ENCODE measurements at places on chromosomes 5 and 9.
A peak's percentile ranks its signal among the peaks of the same experiment; 100 is the strongest.

DNA sequence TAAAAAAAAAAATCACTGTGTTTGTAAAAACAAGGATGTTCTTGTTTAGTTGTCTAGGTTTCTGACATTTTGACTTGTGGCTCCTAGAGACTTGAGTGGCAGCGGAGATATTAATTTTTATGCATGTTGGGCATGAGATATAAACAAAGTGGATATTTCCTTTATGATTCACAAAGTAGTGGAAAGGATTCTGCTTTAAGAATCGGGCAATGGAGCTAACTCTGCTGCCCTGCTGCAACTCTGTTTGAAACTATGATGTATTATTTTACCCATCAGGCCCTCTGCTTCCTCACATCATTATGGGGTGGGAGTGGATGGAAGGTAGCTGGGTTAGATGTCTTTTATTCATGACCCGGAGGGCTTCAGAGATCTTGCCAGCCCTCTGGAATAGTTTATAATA lies 94.1 kb upstream of the CD180 start:
- no peak for DNase-seq

DNA sequence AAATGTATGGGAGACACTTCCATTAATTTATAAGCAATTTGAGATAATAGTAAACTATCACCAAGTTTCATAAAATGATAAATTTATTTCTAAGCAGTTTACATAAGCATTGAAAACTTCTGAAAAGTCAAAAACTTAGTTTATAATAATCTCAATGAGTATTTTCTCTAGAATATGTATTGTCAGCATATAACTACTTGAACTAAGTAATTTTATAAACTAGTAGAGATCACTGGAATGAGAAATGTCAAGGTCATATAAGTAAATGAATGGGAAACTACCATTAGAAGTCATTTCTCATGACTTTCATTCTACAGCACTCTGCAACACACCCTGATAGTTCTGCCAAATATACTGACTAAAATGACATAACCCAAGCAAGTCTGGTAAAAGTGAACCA lies 3.4 kb downstream of the TBCA start:
- DNase-seq, result no peak

DNA sequence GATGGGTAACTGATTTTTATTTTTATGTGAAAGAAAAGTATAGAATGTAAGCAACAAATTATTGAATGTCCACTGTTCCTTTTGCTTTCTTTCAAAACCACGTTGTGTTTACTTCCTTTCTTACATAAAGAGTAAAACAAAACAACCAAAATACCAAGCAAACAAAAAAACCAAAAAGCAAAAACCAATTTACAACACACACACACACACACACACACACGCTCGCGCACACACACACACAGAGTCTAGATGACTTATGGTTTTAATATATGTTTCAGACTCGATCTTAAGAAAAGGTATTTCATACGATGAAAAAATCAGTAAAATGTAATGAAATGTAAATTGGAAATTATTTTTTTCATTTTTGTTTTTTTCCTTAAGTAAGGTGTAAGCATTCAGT lies 80.3 kb downstream of the ADGRV1 start:
- no peak for DNase-seq

- DNase-seq, result no peak
These were observed 657.7 kb upstream of the RORB start for GRCh38 chr9:73839471-73839870.

- DNase-seq, result no peak
These were observed 248.9 kb downstream of the ADAMTSL1 start for GRCh38 chr9:18722882-18723281.

DNA sequence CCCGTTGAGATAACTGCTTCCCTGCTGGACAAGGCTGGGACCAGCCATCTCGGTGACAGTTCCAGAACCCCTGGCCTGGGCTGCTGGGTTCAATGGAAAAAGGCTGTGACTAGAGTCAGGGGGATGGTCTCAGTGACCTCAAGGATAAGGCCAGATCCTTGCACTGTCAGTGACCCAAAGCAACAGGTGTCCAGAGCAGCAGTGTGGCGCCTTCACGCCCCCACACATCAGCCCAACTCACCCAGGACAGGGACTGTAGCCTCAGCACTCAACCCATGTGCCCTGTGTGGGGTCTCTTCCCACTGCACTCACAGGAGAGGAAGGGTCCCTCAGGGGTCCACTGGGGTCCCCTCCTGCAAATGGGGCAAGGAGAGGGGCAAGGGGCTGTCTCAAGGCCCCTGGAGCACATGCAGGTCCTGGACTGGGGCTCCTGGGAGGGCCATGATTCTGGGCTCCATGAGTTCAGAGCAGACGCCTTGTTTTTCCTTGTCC lies 698 bp upstream of the LCN2 start:
- no peak for DNase-seq

DNA sequence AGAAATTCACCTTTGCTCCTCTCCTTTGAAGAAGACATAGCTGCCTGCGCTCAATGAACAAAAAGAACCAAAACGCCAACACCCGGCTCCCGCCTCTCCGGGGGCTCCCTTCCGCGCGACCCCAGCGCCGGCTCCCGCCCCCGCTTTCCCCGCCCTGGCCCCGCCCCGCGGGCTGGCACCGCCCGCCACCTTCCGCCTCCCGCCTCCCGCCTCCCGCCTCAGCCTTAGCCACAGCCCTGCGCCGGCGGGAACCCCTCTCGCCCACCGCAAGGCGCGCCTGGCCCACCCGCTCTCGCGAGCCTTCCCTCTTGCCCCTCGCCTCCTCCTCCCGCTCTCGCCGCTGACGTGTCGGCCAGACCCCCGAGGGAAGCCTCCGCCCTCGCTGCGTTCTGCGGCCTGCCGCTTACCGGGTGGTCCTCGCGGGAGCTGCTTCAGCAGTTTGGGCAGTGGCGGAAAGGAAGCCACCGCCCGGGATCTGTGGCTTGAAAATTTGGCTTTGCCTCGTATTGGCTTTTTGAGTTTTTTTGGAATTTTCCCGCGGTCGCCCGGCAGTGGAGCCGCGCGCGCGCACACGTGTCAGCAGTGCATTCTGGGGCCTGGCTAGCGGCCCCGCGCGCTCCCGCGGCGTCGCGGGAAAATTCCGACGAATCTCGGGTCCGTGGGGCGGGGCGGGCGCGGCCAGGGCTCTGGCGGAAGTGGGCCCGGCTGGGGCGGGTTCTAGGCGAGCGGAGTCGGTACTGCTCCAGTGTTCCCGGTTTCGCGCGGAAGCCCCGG lies at the start of gene FANCC:
Gene FANCC (minus strand): TSS at position 591 of the 774 bp plus-strand sequence. CDS start 68,418 bp downstream, outside the sequence.
- DNase-seq, result peak; percentile 76

GRCh38 chr9:86469476-86470250 lies 115.5 kb upstream of the TUT7 start:
- no peak for DNase-seq

GRCh38 chr5:95048628-95049027 lies 236.3 kb downstream of the MCTP1 start:
- DNase-seq, result no peak

- DNase-seq, result no peak
These were observed 83.1 kb downstream of the COL27A1 start for GRCh38 chr9:114238472-114238871.

- no peak for DNase-seq
These were observed 20.5 kb upstream of the RPS23 start for GRCh38 chr5:82298668-82299067.

- DNase-seq, result no peak
These were observed 160.2 kb downstream of the ARHGEF28 start for GRCh38 chr5:73786043-73786831.

DNA sequence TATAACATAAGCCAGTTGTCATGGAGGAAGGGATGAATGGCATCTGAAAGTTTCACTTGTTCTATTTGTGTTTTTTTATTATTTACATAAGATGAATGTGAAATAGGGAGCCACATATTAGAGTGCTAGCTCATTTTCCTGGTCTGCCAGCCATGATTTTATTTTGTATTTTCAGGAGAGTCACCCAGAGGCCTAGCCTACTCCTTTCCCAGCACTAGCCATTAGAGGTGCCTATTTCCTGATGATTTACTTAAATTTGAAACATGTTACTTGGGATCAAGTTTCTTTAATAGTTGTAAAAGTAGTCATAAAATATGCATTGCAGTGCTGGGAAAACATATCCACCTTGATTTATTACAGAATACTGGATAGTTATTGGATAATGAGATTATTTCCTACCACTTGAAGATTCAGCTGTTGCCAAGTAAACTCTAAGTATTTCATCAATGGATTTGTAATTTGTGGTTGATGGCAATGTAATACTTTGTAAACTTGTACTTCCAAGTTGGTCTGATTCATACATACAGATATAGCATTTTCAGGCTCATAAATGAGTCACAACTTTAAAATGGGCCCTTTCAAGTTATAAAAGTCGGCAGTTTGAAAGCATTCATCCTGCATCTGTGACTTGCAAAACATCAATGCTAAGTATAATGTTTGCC lies 50.8 kb downstream of the KCNN2 start:
- DNase-seq, result no peak

- no peak for DNase-seq
These were observed 64.8 kb downstream of the NUDT12 start for GRCh38 chr5:103497781-103498180.

- DNase-seq, result no peak
These were observed 69.5 kb upstream of the TAS2R1 start for GRCh38 chr5:9699681-9700080.

DNA sequence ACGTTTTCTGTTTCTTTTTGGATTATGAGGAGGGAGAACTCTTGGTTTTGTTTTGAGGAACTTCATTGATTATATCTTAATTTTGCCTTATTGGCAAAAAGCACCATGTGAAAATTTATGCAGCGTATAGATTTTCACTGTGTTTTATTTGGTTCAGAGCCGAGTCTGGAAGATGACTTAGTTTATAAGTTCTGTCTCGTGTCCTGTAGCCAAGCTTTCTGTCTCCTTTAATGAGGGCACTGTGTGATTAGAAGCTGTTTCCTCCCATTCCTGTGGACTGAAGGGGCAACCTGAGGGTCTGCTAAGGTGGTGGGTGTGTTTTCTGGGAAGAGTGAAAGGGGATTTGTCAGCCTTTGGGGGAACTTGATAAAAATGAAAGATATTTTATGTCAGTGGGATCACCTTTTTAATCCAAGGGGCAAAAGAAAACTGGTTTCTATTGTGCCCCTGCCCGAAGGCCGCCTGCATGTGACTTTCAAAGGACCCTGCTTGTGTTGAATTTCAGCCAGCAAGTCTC lies 262.1 kb downstream of the FANCC start:
- DNase-seq, result no peak

DNA sequence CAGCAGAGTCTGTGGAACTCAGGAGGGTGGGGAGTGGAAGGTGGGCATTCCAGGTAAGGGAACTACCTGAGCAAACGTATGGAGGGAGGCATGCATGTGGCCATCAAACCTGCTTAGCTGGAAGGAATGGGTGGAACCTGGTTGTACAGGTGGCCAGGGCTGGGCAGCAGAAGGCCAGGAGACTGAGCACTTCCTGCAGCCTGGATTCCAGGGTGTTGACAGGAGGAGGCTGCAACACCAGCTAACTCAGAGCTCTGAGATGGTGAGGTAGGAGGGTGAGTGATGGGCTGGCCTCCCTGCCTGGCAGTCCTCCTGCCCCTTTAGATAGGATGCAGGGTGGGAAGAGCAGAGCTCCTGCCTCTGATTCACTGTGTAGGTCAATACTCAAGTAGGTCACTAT lies 92.5 kb upstream of the CPEB4 start:
- DNase-seq, result no peak

DNA sequence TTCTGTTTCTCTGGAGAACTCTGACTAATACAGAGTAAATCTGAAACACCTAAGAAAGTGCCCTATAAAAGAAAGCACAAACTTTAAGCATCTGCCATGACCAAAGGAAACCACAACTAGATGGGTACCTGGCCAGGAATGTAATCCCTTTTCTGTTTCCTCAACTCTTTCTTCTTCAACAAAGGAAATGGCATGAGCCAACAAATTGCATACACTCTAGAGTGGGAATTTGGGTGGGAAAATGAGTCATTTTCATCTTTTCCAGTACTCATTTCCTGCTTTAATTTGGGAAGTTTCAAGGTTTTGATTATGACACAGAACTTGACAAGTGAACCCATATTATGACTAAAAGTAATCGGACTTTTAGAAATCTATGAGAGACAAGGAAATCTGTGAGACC lies 349.2 kb upstream of the RORB start:
- DNase-seq, result no peak

GRCh38 chr9:85941622-85941940 lies 635 bp downstream of the NAA35 start:
- DNase-seq, result no peak

DNA sequence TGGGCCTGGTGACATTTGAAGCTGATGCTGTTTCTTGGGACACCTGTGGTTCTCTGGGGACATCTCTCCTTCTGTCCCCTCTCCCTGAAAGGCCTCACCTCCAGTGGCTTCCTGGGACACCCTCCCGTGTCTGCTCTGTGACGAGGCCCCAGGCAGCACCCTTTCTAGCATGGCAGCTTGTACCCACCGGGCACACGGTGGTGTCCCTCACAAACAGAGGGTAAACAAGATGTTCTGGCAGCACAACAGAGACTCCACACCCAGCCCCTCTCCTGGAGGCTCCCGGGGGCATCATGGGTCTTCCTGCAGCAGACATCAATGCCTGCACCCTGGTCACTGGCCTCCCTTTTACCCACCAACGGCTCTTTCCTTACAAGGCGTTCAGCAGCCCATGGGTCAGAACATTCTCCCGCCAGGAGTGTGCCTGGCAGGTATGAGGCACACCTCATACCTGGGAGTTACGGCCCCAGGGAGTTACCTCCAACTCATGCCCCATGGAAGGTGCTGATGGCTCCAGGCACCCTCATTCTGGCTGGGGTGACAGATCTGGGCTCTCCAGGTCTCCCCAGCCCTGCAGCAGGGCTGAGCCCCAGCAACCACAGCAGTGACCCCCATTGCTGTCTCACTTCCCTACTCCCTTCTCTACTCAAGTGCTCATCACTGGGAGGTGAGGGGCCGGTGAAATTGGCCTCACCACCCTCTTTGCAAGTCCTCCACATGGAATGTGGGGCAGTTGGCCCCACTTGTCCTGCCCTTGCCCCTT lies 51.1 kb downstream of the BARX1 start:
- DNase-seq, result no peak

GRCh38 chr9:83138422-83139135 lies 75.6 kb upstream of the RASEF start:
- no peak for DNase-seq

DNA sequence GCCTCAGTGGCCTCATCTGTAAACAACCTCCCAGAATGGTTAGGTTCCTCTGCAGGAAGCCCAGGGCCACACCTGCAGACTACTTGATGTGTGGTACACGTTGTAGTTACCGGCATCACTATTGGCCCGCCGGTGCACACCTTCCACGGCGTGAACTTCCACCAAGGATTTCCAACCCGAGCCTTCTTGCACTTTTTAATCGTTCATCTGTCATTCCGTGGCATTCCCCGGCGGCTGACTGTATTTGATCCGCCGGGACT lies 5.3 kb upstream of the TRIM41 start:
- no peak for DNase-seq

- DNase-seq, result no peak
These were observed 44.2 kb upstream of the GNPDA1 start for GRCh38 chr5:142056816-142057696.

- DNase-seq, result no peak
These were observed 48.5 kb downstream of the HAPLN1 start for GRCh38 chr5:83672158-83672557.
